ENCODE measurements at places on chromosomes 13 and 19.

- H3K36me3 ChIP-seq, result peaks cover 36% of the 10 kb centered on the region
- H3K4me1 ChIP-seq, result no peaks in the 10 kb centered on the region
- DNase-seq, result no peak
Measured at GRCh38 chr19:58218899-58219298, 9.8 kb upstream of the ZNF544 start.

DNA sequence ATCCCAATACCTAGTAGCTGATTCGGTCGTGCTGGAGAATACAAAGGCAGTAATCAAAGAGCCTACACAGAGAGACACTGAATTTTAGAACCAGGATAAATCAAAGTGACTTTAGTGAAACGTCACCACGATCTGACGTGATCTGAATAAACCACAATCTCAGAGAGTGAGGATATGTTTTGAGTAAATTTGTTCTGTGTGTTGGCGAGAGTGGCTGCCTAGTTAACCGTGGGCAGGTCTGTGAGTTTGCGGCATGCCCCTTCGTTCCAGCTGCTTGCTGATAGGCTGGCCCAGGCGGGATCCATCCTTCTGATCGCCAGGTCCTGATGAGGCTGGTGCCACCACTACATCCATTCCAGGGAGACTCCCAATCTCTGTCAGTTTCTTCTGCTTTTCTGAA is 40.4 kb downstream of the LRCH1 start:
- DNase-seq, result no peak
- H3K27ac ChIP-seq, result peak overlapping the region; percentile 79
- peaks cover 71% of the 10 kb centered on the region for H3K4me1 ChIP-seq
- no peaks in the 10 kb centered on the region for H3K27me3 ChIP-seq

DNA sequence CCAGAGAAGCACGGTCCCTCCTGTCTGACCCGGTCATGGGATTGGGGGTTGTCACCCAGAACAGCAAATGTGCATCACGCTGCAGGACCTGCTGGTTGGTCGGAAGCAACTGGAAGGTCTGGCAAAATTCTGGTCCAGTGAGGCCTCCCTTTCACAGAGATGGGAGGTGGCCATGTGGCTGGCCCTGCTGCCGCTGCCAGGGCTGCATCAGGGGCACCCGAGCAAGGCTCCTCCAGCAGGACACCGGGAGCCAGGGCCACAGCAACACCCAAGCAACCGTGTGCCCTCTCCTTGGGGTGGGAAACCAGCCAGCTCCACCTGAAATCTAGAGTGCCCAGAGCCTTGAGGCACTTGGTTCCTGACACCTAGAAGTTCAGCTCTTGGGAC is 11.5 kb upstream of the GAS6 start:
- no peak overlapping the region for H3K27ac ChIP-seq
- no peaks in the 10 kb centered on the region for H3K36me3 ChIP-seq
- no peak for DNase-seq
- H3K4me3 ChIP-seq, result no peak overlapping the region
- H3K27me3 ChIP-seq, result peaks cover 15% of the 10 kb centered on the region

DNA sequence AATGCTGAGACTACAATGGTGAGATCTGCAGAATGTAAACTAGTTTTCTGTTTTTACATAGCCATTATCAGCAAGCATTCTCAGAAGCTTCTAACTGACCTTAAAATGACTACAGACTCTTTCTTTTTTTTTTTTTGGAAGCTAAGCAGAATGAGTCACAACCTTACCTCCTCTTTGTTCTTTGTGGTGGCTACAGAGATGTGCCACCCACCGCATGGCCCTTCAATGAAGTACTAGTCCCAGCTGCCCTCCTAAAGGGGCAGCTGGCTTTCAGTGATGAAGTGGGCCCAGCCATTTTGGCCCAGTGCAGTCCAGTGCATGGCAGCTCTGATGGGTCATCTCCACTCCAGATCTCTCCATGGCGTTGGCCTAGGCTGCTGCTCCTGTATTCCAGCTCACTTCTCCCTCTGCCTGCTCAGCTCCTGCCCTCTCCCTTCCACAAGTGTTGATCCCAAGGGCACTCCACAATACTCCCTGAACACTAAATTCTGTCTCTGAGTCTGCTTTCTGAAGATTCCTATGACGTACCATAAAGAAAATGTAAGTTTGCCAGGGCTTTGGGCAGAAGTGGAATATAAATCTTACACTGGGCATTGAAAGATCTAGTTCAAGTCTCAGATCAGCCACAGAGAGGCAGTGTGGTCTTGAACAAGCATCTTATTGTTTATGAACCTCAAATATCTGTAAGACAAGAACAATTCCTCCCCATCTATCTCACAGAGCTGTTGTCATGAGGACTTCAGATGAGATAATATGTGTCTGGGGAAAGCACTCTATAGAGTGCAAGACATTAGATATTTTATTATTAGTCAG is 85.6 kb downstream of the RXFP2 start:
- DNase-seq, result no peak
- H3K4me1 ChIP-seq, result peaks cover 20% of the 10 kb centered on the region
- no peak overlapping the region for H3K4me3 ChIP-seq
- no peak overlapping the region for H3K27ac ChIP-seq
- no peaks in the 10 kb centered on the region for H3K27me3 ChIP-seq

GRCh38 chr13:37700887-37701286 is 102.3 kb upstream of the POSTN start:
- H3K4me1 ChIP-seq, result peaks cover 16% of the 10 kb centered on the region
- H3K36me3 ChIP-seq, result no peaks in the 10 kb centered on the region
- no peak overlapping the region for H3K27ac ChIP-seq
- no peak overlapping the region for H3K4me3 ChIP-seq
